ENCODE measurements at places on chromosomes 7 and 10.
A peak's percentile ranks its signal among the peaks of the same experiment; 100 is the strongest.

GRCh38 chr7:82393076-82393839, 50.3 kb downstream of the CACNA2D1 start:
- DNase-seq = no peak

DNA sequence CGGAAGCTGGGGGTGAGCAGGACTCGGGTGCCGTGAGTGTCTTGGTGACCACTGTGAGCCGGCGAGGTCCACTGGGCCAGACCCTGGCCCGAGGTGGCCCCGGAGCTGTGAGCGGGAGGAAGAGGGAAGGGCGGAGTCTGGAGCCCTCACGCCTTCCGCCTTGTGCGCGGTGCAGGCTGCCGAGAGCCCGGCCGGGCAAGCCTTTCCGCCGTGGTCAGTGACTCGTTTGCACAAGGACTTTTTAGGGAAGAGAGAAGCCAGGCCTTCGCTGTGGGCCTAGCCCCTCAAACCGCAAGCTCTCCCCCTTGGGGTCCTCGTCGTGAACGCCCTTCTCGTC, 40.9 kb upstream of the ZNF32 start:
- DNase-seq = no peak

DNA sequence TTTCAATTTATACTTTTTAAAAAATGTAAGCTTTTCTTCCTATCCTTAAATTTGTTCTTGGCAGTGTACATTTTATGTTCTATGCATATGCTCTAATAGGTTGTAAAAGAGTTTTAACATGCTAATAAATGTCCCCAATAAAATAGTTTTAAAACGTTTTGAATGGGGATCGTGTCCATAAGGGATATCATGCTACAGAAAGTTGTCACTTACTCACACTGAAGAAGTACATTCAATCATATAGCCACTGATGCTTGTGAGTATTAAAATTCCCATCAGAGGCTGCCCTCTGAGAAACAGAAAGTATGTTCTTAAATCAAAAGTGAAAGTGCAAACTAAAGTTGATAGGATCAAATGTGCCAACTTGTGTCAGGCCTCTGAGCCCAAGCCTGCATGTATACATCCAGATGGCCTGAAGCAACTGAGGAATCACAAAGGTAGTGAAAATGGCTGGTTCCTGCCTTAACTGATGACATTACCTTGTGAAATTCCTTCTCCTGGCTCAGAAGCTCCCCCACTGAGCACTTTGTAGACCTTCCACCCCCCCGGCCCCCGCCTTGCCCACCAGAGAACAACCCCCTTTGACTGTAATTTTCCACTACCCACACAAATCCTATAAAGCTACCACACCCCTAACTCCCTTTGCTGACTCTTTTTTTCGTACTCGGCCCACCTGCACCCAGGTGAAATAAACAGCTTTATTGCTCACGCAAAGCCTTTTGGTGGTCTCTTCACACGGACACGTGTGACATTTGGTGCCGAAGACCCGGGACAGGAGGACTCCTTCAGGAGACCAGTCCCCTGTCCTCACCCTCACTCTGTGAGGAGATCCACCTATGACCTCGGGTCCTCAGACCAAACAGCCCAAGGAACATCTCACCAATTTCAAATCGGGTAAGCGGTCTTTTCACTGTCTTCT, 877 bp upstream of the NOD1 start:
- DNase-seq = no peak

GRCh38 chr7:66145400-66146104, 30.9 kb downstream of the CRCP start:
- no peak for DNase-seq

DNA sequence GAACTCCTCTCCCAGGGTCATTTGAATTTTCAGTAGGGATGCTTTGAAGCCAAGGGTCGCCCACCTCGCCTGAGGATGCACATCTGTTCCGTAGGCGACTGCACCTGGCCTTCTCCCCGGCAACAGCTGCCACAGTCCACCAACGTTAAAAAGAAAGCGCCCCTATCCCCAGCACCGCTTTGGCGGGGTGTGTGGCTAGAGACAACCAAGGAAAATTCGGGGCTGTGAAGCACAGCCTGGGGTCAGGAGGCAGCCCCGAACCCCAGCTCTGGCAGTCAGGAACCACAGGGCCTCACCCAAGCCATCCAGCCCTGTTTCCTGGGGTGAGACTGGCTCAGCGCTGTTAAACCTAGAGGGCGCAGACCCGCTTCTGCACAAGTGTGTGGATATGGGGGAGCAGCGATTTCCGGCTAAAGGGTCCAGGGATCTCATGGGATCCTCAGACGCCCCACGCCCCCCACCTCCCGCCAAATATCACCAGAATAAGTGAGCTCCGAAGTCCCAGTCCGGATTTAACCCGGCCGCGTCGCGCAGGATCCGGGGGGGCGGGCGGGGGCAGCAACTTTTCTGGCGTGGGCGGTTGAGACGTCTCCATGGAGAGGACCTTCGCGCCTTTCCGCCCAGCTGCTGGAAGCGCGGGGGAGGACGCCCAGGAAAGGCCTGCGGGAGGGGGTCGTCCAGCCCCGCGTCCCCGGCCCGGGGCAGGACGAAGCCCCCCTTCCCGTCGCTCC, 822 bp downstream of the ZC3HAV1L start:
- peak; percentile 55 for DNase-seq

DNA sequence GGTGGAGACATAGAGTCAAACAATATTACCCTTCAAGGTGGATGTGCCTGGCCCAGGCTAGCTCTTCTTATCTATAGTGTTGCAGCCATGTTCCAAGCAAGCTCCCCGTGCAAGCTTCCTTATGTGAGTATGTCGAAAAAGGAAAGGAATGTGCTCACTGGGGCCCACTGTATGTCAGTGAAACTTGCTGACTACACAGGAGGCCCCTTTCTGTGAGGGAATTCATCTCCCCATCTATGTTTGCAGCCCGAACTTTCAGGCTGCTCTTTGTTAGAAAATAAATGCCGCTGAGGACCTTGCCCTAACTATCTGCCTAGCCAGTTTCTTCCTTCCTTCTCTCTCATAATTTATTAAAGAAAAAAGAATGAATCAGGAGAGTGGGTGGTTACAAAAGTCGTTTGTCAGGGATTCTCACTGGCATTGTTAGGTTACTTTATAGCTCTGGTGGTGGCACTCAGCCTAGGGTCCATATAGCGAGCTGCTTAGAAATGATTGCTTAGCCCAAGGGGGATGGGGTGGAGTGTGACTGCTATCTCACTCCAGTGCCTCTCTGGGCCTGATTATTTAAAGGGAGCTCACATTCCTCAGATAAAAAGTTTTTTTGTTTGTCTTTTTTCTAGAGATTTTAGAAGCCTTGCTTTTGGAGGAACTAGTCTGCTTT, 302.1 kb downstream of the ABCA13 start:
- DNase-seq = no peak

- DNase-seq = no peak
Measured at GRCh38 chr10:43796781-43797180, 148.1 kb upstream of the ZNF32 start.

GRCh38 chr10:69641261-69641980, 11.4 kb downstream of the FAM241B start:
- no peak for DNase-seq

- no peak for DNase-seq
Measured at GRCh38 chr7:158582089-158582456, 5.5 kb downstream of the PTPRN2 start.

DNA sequence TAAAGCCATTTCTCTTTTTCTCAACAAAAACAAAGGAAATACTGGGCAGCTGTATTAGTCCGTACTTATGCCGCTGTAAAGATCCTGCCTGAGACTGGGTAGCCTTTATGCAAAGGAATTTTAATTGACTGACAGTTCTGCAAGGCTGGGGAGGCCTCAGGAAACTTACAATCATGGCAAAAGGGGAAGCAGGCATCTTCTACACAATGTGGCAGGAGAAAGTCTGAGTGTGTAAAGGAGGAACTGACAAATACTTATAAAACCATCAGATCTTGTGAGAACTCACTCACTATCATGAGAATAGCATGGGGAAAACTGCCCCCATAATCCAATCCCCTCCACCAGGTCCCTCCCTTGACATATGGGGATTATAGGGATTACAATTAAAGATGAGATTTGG, 264.3 kb downstream of the SEMA3A start:
- DNase-seq = no peak

- no peak for DNase-seq
Measured at GRCh38 chr7:34728156-34728555, 70.1 kb downstream of the NPSR1 start.

DNA sequence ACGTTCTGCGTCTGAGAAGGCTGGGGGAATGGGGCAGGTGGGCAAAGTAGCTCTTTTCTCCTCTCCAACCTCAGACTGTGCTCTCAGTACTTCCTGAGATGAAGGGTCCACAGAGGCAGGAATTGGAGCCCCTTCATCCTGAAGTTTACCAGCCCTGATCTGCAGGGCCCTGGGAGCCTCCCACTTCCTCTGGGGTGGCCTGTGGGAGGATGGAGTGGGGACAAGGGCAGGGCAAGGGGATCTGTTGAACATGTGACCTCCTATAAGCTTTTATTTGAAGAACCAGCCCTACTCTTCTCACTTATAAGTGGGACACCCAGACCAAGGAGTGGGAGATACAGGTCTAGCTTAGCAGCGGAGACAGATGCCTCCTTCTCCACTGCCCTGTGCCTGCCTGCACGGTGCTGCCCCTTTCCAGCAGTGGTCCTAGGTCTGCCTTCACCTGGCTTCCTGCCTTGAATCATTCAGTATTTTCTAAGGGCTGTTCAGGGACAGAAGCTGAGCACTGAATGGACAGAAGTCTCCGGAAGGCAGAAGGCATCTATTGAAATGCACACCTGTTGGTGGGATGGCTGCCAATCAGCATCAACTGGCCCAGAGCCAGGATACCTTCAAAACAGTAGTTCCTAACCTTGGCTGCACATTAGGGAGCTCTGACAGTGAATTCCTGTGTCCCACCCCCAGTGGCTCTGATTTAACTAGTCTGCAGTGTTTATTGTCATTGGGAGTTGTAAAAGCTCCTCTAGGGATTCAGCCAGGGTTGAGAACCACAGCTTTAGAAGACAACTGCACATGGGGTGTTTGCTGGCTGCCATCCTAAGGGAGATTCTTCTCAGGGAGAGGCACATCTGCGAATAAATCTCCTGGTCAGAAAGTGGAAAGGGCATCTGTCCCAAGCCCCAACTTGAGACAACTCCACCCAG, 2.7 kb upstream of the ARHGAP22 start:
- DNase-seq = no peak

- DNase-seq = no peak
Measured at GRCh38 chr7:148209643-148210190, 380.8 kb upstream of the C7orf33 start.

- DNase-seq = no peak
Measured at GRCh38 chr10:125448596-125448995, 234.4 kb downstream of the TEX36 start.

- DNase-seq = no peak
Measured at GRCh38 chr10:103861505-103861904, 6.1 kb upstream of the SH3PXD2A start.

- no peak for DNase-seq
Measured at GRCh38 chr7:51301806-51302205, 14.8 kb downstream of the COBL start.

GRCh38 chr10:30017966-30018365, 41.4 kb downstream of the JCAD start:
- no peak for DNase-seq

DNA sequence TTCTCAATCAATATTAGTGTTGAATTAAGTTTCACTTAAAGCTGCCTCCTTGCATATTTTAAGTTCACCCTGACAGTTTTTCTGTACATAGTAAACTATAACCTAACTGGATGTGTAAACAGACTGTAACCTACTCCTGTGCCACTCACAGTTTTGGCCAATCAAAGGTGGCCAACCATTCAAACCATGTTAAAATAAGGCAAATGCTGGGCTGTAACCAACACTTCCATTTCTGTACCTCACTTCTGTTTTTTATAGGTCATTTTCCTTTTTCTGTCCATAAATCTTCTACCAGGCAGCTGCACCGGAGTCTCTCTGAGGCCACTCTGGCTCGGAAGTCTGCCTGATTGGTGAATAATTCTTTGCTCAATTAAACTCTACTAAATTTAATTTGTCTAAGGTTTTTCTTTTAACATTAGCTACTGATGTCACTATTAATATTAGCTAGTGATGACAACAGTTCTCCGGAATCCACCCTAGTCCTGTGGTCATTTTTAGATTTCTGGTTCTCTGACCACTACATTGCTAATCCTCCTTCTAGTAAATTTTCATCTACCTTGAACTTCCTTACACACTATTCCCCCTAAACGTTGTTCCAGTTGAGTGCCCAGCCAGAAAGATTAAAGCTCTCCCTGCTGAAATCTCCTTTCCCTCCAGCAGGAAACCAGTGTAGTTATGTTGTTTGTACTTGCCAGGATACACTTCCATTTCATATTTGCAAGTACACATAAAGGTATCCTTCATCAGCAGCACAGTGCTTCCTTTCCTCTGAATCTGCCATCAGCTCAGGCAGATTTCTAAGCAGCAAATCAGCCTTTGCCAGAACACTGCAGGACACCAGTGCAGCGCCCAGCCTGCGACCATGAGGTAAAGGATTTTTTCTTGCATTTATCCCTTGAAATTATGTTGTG, 18.6 kb upstream of the IFIT2 start:
- DNase-seq = no peak

GRCh38 chr7:50359258-50359994, 54.9 kb downstream of the IKZF1 start:
- no peak for DNase-seq

DNA sequence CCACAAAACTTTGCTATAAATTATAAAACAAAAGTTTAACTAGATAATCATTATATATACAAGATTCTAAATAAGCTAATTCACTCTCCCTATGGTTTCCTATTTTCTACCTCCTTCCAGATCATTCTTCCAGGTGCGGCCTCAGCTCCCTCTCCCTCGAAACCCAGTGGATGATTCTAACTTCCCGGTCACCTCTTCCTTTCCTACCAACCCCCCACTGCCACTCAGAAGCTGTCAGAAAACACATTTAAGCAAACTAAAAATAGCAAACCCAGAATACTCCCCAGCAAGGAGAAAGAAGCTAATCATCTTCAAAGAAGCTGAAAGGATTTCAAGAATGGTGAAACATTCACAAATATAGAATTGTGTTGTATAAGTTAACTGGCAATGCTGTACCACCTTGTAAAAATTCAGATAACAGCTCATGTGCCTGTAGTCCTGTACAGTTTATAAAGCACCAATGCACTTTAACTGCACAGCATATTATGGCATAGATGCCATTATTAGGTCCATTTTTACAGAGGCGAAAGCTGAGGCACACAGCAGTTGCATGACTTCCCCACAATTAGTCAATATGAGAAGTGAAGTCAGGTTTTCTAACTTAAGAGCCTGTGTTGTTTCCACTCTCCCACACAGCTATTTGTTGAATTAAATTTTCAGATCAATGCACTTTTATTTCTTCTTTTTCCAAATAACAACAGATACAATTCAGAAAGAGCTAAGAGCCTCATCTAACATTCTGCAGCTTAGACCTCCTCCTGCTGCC, 13.7 kb upstream of the DNTT start:
- peak; percentile 48 for DNase-seq

GRCh38 chr10:12541446-12542067, 192.2 kb downstream of the CAMK1D start:
- no peak for DNase-seq

GRCh38 chr10:127148066-127148932, 48.1 kb downstream of the INSYN2A start:
- DNase-seq = no peak

All from GM06990 (cell line).